ENCODE measurements at places on chromosomes 7 and 10.

DNA sequence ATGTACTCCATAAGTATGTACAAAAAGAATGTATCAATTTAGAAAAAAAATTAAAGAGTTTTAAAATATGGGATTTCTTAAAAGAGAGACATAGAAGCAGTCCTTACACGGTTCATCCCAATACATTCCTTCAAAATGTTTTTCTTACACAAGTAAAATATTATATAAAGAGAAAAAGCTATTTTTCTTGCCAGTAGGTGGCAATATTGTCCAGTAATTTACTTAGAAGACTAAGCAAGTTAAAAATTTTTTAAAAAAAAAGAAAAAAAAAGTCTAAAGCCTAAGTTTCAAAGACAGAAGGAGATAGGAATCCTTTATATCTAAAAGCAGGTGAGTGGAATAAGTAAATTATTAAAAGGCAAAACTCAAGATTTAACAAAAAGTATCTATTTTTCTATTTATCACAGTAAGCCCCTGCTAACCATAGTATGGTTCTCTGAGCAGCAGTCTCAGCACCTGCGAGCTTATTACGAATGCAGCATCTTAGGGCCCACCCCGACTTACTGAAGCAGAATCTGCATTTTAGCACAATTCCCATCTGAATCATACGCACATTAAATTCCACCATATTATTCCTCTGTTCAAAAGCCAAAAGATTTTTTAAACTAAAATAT is 240.6 kb downstream of the DGKI start:
- DNase-seq: peak; percentile 48

DNA sequence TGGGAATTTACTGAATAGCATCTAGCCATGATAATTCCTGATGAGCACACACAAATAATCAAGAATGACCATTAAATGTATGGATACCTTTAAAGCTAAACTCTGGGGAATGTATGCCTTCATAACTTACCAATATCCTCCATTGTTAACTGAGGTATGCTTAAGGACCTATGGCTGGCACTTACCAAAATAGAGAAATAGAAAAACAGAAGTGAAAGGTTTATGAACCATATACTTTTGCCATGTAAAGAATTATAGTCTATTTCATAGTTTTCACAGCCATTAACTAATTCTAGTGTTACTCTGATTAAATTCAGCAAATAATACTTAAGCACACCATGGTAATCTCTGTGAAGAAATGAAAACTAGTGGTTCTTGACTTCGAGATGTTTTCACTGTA is 1360.6 kb upstream of the LRRTM3 start:
- DNase-seq: no peak

GRCh38 chr7:100688326-100688860 is 5.7 kb downstream of the GIGYF1 start:
- no peak for DNase-seq

- peak; percentile 70 for DNase-seq
These were observed at the start of gene SFXN2 for GRCh38 chr10:102714621-102715455. SFXN2 (plus strand) TSS chr10:102714636; CDS start chr10:102726637, 12,001 bp downstream.

- no peak for DNase-seq
These were observed 1.7 kb downstream of the SORBS1 start for GRCh38 chr10:95559471-95559870.

DNA sequence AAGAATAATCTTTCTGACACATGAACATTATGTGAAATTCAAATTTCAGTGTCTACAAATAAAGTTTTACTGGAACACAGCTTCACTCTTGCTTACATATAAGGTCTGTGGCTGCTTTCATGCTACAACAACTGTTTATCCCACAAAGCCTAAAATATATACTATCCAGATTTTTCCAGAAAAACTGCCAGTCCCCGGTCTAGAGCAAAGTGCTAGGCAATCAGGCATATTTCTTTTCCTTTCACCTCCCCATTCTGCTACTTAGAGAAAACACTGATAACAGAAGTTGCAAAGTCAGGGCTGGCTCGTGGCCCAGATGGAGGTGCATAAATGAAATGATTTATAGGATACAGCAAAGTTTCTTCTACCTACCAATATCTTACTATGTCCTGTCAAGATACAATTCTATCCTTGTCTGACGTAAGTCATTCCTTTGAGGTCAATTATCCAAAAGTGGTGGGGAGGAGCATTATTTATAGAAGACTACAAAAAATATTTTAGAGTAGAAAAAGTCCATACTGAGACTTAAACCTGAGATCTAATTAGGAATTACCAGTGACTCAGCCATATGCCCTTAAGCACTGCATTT is 384.1 kb downstream of the NXPH1 start:
- no peak for DNase-seq

GRCh38 chr7:51577390-51577789 is 260.8 kb upstream of the COBL start:
- no peak for DNase-seq

DNA sequence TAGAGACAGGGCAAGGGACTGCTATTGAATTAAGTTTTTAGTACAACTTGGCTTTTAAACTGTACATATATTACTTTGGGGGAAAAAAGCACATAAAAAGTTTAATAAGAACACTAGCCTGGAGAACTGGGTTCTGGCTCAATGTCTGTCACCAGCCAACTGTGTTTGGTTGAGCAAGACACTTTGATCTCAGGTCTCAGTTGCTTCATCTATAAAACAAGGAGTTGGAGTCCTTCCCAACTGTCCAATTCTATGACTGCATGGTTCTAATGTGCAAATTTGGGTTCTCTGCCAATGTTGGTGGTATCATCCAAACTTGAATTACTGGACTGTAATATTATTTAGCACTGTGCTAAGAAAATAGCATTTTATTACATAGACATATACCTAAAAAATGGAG is 50.3 kb downstream of the ATXN7L1 start:
- DNase-seq: no peak

DNA sequence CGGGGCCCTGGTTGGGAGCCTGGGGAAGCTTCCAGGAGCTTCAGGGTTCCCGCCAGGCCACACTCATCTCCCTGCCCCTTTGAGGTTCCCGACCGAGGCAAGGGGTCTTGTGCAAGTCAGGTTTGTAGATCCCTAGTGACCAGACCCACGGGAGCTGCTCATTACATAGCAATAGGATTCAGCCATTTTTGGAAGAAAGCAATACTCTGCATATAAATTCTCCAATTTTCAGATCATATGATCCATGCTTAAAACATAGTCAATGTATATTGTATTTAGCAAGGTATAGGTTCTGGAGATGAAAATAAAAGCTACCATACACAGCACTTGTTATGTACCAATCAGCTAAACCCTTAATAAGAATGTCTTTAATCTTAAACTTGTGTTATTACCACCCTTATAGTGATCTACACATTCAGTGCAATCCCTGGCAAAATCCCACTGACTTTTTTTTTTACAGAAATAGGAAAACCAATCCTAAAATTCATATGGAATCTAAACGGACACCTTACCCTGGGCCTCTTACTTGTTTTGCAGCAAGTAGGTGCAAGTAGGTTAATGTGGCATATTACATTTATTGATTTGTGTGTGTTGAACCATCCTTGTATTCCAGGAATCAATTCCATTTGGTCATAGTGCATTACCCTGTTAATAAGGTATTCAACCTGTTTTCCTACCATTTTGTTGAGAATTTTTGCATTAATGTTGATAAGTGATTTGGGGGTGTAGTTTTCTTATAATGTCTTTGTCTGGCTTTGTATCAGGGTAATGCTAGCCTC is 13.8 kb upstream of the FKBP9 start:
- no peak for DNase-seq

GRCh38 chr7:94335586-94335985 is 59.1 kb upstream of the COL1A2 start:
- no peak for DNase-seq

DNA sequence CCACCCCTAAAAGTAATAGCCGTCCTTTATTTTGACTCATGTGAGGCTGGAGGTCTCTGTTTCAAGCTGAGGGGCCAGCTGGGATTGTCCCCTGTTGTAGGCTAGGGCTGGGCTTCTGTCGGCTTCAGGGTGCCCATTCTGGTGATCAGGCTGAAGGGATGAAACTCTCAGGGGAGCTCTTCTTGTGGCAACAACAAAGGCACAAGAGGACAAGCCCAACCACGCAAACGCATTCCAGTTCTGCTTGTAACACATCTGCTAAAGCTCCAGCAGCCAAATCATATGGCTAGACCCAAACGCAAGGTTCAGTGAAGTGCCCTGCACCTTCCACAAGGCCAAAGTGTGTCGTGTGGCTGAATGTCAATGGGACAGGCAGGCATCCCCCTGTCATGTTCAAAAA is 405.7 kb downstream of the INHBA start:
- DNase-seq: no peak

DNA sequence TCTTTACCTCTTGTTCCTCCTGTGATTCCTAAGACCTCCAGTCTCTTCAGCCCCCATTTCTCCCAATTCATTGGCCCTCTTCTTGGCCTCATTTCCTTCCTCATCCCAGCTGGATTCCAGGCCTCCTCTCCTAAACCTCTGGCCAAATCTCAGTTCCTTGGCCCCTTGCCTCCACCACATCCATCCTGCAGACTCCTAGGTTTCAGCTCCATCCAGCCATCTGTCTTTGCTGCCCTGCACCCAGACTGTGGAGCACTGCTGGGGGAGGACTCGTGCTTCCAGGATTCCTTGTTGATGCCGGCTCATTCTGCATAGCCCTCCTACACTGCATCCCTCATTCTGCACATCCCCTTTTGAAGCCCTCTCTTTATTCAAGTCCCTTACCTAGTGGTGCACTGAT is 6.7 kb downstream of the PLAC9 start:
- no peak for DNase-seq

GRCh38 chr10:127313996-127314700 is 117.8 kb upstream of the INSYN2A start:
- no peak for DNase-seq

DNA sequence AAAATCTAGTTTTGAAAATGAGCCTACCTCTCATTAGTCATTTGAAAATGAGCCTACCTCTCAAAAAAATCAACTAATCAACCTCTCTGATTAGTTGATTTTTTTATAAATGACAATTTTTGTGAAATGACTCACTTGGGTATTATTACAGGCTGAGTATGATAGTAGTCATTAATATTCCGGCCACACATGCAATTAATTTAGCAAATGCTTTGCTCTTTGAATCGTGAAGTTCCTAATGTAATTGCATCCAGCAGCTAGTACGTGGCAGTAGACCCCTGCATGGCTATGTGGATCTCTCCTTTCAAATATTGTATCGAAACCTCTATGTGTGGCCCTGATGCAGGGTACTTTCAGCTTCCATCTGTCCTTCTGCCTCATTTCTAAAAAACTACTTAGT is 245.9 kb upstream of the PHYHIPL start:
- DNase-seq: no peak

DNA sequence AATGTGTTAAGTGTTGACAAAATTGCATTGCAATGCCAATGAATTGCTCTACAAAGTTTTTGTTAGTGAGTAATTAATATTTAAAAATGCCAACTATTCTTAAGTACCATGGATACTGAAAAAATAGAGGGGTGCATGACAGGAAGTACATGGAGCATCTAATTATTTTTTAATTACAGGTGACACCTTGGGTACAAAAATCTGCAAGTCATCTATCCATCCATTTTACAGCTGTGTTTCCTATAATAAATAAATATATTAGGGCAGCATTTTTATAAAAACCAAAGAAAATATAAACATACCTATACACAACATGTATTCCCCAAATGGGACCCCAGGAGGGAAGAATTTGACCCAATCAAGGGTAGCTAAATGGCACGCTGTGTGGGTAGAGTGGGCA is 304.6 kb downstream of the XPNPEP1 start:
- no peak for DNase-seq

DNA sequence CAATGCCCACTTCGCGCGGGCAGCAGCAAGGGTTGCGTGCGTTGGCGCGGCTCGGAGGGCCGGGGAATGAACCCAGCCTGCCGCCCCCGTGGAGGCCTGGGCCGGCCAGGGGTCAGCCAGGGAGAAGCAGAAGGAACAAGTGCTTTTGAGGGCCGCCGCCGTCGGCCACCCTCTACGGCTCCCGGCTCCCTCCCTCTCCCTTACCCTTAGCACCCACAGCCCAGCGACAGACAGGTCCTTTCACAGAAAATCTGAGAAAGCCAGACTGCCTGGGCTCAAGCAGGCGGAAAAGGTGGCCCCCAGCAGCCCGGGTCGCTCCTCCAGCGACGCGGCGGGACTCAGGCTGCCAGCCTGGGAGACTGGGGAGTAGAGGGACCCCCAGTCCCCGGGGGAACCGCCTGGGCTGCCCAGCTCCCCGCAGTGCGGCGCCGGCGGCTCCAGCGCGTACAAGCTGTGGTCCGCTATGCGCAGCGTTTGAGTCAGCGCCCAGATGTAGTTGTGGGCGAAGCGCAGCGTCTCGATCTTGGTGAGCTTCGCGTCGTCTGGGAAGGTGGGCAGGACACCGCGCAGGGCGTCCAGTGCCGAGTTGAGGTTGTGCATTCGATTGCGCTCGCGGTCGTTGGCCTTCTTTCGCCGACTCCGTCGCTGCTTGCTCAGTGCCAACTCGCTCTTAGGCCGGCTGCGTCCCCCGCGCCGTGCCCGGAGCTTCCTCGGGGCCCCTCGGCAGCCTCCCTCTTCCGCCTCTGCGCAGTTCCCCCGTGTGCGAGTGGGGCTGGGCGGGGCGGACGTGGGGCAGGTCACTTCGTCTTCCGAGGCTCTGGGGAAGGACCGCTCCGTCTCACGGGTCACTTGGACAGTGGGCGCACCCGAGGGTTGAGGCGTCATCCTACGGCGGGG is 815 bp downstream of the NEUROG3 start:
- peak; percentile 16 for DNase-seq

Measured in GM12865 (cell line).